ENCODE measurements at places on chromosomes 7 and 10. TPM values are rescaled to one million over a fixed set of nuclear protein-coding genes. Genes with fewer than 3 reads are reported as not detected.

Gene ACHE
- total RNA-seq: 0.09 TPM

Gene TNS3
- 0.11 TPM for total RNA-seq

Gene FAM237B
- not detected for total RNA-seq

Gene RNF32
- 0.90 TPM for total RNA-seq

Gene GPR22
- not detected for total RNA-seq

Gene SLC18A3
- total RNA-seq: not detected

Gene ETV1
- 0.37 TPM for total RNA-seq

Gene FKBP6
- total RNA-seq: not detected

Gene HMX2
- 0.18 TPM for total RNA-seq

Gene NRAP
- total RNA-seq: not detected

Data from activated CD4-positive, alpha-beta T cell treated with anti-CD3 and anti-CD28 coated beads for 36 hours (primary cell).